CD8-positive, alpha-beta T cell (primary cell): ENCODE measurements at places on chromosomes 16 and 17. TPM values are rescaled to one million over a fixed set of nuclear protein-coding genes. Genes with fewer than 3 reads are reported as not detected.

The MEIOB gene
- not detected for total RNA-seq

The KCNH6 gene
- total RNA-seq, result not detected

The GGNBP2 gene
- 185 TPM for total RNA-seq

The KCNJ18 gene
- not detected for total RNA-seq
